Left kidney (tissue), 8 donors: ENCODE measurements at places on chromosomes 4 and X. TPM values are rescaled to one million over a fixed set of nuclear protein-coding genes. Genes with fewer than 3 reads are reported as not detected.

DNA sequence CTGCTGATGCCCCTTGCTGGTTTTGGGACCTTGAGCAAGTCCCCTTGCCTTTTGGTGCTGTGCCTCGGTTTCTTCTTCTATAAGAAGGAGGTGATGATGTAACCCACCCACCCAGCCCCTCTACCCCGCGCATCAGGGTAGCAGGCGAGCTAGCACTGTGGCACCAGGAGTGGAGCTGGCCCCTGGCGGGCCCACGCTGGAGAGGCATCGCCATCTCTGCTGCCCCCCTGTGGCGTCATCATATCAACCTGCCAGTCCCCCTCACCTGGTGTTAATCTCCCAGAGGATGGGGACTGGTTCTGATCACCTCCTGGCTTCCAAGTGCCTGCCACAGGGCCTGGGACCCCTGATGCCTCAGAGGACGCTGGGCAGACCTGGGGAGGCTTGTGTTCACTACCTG, 6.3 kb upstream of the SORCS2 start:
- DNase-seq, result no peak

PPBP gene
- 14.8 TPM for polyA plus RNA-seq

ADRA2C gene
- 7.2 TPM for polyA plus RNA-seq

GRCh38 chr4:86544310-86544966, 49.7 kb upstream of the PTPN13 start:
- no peak for DNase-seq

DNA sequence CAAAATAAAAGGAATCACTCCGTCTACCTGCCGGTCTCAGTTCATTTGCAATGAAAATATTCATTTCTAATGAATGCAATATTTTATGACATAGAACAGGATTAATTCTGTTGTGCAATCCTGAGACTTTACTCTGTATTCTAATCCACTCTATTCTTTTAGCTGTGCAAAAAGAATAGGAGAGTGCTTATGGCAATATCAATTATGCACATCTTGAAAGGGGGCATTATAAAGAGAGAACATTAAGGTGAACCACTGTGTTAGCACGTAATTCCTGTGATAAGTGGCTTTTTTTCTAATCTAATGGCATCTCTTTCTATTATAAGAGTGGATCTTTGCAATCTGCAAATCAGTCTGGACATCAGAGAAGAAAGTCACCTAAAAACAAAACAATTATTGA, 99.5 kb downstream of the KCNIP4 start:
- no peak for DNase-seq

DNA sequence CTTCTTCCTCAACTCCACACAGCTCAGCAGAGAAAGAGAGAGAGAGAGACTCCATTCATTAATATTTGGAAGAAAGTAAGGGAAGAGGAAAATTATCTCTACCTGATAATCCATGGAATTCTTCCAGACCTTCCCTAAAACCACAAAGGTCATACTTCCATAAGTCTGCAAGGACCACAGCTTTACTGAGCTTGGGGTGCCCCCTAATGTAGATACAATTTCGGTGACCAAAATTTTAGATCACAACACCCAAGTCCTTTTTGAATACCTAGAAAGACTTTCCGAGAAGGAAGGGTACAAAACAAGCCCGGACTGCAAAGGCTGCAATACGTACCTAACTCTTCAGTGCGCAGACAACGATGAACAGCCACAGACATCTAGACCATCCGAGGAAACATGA, 523.9 kb downstream of the GLUD2 start:
- DNase-seq, result no peak

GRCh38 chrX:1401611-1402430, 9.9 kb upstream of the SLC25A6 start:
- no peak for DNase-seq

- DNase-seq, result no peak
Observed at GRCh38 chr4:154160519-154161301, 330.9 kb downstream of the DCHS2 start.

- no peak for DNase-seq
Observed at GRCh38 chr4:189187531-189188052, 753.1 kb upstream of the FRG1 start.

GRCh38 chrX:44071847-44072551, 98.8 kb upstream of the NDP start:
- DNase-seq, result no peak

- no peak for DNase-seq
Observed at GRCh38 chr4:187500796-187501195, 494.8 kb upstream of the ZFP42 start.

CAMK2D gene
- polyA plus RNA-seq, result 89.0 TPM

DNA sequence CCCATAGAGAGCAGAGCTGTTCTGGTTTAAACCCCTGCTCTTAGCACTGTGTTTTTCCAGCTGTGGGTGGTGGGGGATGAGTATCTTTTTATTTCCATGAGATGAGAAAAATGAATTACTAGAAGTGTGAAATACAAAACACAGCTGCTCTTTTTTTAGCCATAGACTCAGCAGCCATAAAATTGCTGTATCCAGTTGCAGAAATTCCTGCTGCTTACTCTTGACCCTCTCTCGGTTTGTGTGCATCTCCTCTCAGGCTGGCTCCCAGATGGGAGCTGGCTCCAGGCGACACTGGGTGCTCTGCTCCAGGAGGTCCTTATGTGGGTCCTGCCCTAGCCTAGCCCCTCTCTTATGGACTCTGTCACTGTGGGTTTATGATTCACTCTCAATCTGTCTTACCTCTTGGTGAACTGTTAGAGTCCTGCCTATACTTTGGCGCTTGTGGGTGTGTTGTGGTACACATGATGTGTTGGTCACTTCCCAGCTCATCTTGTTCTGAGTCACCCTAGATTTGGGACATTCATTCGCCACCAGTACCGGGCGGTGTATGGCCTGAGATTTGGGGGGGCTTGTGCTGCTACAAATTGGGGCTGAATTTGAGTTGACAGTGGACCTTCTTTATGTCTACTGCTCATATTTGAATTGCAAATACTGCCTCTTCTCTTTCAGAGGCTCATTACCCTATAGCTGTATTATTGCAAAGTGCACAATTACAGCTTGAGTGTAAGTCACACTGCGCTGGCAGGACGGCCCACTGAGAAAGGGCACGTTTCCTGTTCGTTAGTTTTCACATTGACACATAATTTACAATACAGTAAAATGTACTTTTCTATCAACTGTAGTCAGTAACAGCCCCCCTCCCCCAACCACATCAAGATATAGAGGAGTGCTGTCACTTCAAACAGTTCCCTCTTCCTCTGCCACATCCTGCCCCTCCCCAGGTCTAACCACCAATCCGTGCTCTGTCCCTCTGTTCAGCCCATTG, 46.9 kb upstream of the MSANTD1 start:
- DNase-seq, result peak; percentile 30

DNA sequence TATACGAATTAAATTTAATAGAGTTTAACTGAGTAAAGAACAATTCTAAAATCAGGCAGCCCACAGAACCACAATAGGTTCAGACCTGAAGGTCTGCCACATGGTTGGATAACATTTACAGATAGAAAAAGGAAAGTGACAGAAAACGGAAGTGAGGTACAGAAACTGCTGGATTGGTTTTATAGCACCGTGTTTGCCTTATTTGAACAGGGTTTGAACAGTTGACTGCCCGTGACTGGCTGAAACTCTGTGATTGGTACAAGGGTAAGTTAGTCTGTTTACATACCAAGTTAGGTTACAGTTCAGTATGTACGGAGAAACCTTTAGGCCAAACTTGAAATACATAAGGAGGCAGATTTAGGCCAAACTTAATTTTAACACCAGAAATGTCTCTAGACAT, 64.1 kb upstream of the ATXN3L start:
- DNase-seq, result no peak

DNA sequence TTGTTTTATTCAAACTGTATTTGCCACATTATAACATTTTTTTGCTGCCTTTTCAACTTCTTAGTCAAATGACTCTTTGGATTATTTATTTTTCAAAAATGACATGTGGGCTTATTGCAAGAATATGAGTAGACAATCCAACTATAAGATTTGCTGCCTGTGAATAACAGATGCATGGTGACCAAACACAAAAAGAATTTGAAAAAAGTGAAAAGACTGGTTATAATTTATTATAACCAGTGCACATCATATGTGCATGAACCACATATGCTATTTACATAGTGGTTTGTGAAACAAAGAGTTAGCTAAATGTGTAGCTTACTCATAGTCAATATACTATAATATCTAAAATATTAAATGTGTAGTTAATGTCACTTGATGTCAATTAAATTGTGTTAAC, 2086.8 kb downstream of the ARAP2 start:
- DNase-seq, result no peak

PLAC1 gene
- 4.5 TPM for polyA plus RNA-seq

- no peak for DNase-seq
Observed at GRCh38 chr4:8818063-8818881, 53.4 kb downstream of the HMX1 start.

FOXR2 gene
- polyA plus RNA-seq, result not detected

SMIM31 gene
- 0.86 TPM for polyA plus RNA-seq

DNA sequence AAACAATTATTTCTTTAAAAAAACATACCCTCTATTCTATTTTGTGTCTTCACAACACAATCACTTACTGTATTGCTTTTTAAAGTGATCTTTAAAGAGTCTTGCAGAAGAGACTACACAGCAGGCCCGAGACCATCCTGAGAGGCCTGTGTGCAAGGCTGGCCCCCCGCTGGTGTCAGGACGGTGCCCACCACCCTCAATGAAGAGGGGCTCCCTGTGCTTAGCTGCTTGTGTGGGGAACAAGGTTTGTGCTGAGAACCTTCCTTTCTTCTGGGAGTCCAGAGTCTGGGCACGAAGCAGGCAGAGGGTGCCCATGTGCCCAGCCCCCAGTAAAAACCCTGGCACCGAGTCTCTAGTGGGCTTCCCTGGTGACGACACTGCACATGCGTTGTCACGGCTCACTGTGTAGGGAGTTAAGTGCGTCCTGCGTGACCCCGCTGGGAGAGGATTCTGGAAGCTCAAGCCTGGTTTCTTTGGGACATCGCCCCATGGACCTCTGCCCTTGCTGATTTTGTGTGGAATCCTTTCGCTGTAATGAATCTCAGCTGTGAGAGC, 22.0 kb downstream of the RGS12 start:
- no peak for DNase-seq

TRAM1L1 gene
- 17.5 TPM for polyA plus RNA-seq

- no peak for DNase-seq
Observed at GRCh38 chr4:87489678-87490077, 39.5 kb downstream of the SPARCL1 start.

GRCh38 chr4:146343776-146344175, 129.4 kb downstream of the REELD1 start:
- no peak for DNase-seq

DNA sequence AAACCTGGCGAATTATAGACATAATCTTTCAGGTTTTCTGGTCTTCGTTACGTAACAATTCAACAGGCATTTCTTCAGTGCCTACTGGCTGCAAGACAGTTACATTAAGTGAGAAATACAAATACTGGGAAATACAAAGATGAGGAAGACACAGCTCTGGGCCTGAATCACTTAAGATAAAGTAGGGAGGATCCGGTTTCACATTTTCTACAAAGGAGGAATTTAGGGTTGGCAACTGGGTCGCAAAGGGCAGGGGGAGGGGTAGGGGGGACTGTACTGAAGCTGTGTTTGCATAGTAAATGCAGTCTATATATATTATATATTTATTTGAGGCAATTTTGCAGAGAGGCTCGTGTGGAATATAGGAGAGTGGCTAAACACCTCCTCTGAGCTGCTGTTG, 107.4 kb downstream of the MAML3 start:
- DNase-seq, result no peak

GPRIN3 gene
- polyA plus RNA-seq, result 8.6 TPM

THAP6 gene
- polyA plus RNA-seq, result 36.6 TPM

RHOXF1 gene
- polyA plus RNA-seq, result 3.0 TPM

GRCh38 chr4:108072300-108072699, 82.6 kb downstream of the HADH start:
- no peak for DNase-seq

ZBTB49 gene
- 8.5 TPM for polyA plus RNA-seq

FAM236C gene
- polyA plus RNA-seq, result not detected

HTRA3 gene
- polyA plus RNA-seq, result 7.2 TPM

ZDHHC15 gene
- polyA plus RNA-seq, result 9.1 TPM

DNA sequence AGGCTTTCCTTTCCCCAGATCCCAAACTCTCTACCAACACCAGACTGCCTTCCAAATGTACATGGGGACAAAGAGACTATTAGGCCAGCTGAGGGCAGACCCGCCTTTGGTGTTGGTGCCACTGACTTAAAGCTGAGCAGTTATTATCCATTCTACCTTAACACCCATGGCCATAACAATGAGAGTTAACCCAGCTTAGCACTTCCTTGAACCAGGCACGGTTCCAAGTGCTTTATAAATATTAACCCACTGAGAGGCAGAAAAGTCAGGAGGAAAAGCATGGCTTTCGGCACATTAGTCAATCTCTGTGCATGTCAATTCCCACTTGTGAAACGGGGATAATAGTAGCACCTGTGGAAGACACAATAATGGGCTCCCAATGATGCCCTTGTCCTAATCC, 243.1 kb upstream of the ANXA3 start:
- DNase-seq, result no peak

GRCh38 chr4:87559090-87559837, 30.1 kb upstream of the SPARCL1 start:
- DNase-seq, result no peak

HPGD gene
- polyA plus RNA-seq, result 59.8 TPM

DNA sequence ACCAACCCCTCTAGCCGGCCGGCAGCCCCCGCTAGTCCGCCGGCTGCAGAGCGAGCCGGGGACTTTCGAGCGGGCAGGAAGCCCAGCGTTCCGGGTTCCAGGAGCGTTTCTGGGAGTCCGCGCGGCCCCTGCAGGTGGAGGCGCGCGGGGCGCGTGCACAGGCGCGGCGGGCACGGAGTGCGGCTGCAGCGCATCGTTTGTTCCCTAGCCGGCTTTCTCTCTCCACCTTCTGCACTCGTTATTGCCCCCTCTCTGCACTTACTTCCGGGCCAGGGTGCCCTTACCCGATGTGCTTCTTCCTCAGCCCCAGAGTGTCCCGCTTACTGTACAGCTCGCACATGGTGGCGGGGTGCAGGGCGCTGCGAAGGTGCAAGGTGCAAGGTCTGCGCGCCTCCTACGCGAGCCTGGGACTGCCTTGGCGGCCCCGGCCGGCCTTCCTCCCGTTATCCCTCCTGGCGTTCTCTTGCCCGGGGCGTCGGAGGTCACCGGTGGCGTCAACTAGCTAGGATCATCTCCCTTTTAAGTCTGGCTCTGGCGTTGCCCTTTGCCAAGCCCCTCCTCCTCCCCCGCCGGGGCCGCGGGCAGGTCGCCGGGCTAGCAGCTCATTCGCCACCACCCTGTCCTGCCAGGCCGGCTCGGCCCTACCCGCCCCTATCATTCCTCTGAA, at the start of gene ETNPPL:
TSS of gene ETNPPL (minus strand) at position 495 of the 667 bp plus-strand sequence. CDS start at position 340, 155 bp downstream.
- DNase-seq, result peak; percentile 48

DNA sequence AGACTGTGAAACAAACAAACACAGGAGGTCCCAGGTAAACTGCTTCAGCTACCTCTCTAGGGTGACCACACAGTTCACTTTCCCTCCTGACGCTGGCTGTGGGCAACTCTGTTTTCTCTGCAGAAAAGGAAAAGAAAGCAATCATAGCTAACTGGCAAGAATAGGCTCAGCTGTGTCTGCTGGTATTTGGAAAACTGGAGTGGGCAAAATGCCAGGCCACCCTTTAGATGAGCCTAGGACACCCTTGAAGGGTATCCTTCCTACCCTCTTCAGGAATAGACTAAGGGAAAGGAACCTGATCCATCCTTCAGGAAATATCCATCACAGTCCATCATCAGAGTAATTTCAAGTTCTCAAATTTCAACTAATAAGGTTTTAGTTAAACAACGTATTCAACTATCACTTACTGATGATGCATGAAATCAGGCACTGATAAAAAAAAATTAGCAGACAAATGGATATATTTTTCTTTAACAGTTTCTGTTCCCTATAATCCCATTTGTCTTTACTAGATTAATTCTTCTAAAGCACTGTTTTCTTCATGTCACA, 60.9 kb downstream of the CAMK2D start:
- DNase-seq, result no peak
